ENCODE measurements at places on chromosomes 6 and 20.

- DNase-seq = no peak
These were observed 564.4 kb downstream of the HAO1 start for GRCh38 chr20:7375905-7376304.

DNA sequence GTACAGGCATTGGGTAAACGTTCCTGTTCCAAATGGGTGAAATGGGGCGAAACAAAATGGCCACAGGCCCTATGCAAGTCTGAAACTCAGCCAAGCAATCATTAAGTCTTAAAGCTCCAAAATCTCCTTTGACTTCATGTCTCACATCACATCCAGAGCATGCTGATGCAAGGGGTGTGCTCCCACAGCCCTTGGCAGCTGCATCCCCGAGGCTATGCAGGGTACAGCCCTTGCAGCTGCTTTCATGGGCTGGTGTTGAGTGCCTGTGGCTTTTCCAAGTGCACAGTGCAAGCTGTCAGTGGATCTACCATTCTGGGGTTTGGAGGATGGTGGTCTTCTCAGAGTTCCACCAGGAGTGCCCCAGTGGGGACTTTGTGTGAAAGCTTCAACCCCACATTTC, 270.0 kb upstream of the CDYL start:
- DNase-seq = no peak

DNA sequence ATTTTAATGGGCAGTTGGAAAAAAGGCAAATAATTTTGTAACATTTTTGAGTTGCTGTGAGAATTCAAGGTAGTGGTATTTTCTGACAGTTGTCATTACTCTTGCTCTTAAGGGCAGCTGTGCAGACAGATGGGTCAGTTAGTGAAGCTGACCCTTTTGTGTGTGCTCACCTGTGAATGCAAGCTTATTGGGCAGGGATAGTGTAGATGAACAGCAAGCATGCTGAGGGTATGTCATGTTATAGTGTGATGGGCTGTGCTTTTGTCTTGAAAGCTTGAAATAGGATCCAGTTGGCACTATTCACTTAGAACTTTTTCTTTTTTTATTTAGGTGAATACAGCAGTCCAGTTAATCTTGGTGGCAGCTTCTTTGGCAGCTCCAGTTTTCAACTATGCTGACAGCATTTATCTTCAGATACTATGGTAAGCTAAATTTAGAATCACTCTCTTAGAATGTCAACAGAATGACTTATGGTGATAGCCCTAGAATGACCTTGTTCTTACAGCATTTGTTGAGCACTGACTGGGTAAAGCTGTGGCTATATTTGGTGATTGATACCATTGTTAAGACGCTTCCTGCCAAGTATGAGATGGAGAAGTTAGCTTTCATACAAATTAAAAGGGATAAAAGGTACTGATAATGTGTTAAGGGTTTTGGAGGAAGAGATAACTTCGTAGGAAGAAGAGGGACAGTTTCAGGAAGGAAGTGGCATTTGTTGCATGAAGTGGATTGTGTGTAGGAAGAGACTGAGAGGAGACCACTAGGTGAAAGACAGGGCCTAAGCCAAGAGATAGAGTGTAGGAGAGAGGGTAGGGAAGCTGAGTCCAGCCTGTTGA, 19.5 kb downstream of the LRRN4 start:
- DNase-seq = no peak

- DNase-seq = no peak
These were observed 1.4 kb downstream of the NCOA7 start for GRCh38 chr6:125792172-125792571.

DNA sequence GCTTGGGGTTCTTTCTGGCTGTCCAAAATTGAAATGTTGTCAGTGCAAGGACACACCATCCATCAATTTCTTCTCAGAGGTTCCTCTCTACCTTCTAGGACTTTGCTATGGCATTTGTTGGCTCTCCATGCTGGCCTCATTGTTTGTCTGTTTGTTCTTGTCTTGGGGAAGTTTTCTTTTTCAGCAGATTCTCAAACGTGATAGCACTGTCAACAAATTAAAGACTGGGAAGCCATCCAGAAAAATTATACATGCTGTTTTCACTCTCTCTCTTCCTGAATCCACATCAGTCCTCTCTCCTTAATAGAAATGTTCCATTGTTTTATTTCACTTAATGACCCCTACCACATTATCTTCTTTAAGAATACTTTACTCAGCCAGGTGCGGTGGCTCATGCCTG, 130.4 kb downstream of the PCSK2 start:
- DNase-seq = peak; percentile 18

GRCh38 chr6:104400844-104401243, 458.9 kb downstream of the HACE1 start:
- no peak for DNase-seq

DNA sequence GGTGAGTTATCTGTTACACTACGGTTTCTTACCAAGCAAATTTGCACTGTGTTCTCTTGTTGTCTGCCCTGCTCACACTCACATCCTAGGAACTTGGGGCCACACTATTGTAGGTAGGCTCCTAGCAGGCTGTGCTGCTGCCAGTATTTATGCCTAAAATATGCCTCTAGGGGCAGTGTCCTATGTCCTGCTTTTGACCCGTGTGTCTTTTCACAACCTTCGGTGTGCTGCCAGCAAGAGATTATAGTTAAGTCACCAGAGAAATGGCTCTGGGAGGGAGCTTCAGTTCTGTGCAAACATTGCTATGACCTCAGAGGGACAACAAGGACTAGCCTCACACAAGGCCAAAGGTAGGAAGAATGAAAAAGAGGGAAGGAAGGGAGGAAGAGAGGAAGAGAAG, 8.9 kb upstream of the TAAR5 start:
- DNase-seq = no peak

DNA sequence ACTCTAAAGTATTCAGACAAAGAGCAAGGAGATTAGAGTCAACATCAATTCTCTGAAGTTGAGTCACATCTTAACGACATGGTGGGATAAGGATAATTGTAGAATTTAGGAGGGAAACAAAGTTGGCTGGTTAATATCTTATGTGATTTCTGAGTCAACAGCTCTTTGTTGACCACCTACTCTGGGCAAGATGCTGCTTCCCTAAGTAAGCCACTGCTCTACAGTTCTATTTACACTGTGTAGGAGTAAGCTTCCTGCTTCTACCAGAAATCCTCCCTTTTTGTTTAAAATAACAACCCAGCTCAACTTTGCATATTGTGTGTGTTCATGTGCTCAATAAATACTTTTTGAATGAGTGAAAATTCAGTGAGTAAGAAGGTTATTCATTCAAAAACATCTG, 3.1 kb downstream of the HS3ST5 start:
- no peak for DNase-seq

DNA sequence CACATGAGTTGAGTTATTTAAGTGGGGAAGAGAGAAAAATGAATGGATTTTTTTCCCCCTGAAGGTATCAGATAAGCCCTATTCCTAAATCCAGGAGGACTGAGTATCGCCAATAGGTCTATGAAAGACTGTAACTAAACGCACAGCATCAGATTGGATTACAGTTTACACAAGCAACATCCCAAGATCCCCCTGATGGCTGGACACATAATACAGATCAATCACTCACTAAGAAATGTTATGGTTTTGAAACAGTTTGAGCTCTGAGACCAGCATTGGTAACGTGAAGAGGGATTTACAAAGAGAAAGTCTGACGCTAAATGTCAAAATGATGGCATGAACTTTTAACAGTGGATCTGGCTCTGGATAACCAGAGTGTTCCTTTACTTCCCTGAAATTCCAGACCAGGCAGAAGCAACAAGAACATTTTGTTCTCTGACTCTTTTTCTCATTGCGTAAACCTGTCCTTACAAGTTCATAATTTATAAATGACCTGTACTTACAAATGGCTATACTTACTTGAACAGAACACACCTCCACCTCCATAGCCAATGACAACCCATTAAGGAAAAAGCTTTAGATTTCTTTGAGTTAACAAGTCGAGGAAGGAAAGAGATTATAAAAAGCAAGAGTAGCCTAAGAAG, 131.8 kb upstream of the BEND3 start:
- no peak for DNase-seq

- DNase-seq = peak; percentile 71
These were observed 61.5 kb upstream of the FNDC1 start for GRCh38 chr6:159107451-159108260.

GRCh38 chr6:42260972-42261371, 43.3 kb upstream of the MRPS10 start:
- DNase-seq = no peak

DNA sequence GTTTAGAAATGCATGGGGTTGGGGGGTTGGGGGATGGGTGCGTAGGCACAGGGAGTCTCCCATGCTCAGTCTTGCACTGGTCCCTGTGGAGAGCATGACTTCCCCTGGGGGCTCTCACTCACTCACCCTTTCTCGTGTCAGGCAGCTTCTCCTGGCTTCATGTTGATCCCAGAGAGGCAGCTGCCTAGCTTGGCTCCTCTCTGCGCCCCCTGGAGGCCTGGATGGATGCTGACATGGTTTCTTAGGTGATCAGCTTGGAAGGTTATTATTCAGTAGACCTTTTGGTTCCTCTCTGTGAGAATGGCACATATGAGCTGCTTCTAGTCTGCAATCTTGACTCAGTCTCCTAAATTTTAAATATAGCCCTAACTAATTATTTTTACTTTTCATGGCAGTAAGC, 109.3 kb upstream of the FAM83B start:
- DNase-seq = no peak

- no peak for DNase-seq
These were observed 75.8 kb downstream of the SMLR1 start for GRCh38 chr6:130903007-130903406.

Measured in NCI-H774 (cell line).